ENCODE measurements at places on chromosomes 1 and 21.
A peak's percentile ranks its signal among the peaks of the same experiment; 100 is the strongest.

DNA sequence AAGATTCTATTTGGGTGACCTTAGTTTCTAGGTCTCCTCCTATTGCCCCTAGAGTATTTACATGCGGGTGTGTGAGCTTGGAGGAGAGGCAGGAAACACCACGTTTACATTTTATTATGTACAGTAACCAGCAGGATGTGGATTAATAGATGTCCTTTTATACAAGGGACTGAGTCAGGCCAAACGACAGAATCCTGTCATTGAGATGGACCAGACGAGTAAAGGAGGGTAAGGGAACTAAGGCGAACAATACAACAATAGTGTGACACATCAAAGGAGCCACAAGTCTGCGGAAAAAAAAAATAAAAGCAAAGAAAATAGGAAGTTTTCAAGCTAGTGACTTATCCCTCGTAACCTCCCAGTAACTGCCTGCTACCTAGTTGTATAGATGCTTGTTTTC lies 151.1 kb downstream of the GABPA start:
- DNase-seq, result no peak

DNA sequence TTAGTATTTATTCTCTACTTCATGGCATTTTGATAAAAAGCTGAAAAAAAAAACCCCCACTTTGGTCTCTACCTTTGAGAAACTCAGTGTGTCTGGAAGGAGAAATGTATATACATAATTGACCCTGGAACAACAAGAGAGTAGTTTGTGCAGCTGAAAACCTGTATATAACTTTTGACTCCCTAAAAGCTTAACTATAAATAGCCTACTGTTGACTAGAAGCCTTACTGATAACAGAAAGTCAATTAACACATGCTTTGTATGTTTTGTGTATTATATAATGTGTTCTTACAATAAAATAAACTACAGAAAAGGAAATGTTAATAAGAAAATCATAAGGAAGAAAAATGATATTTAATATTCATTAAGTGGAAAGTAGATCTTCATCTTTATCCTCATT lies 88.0 kb downstream of the NEK7 start:
- DNase-seq, result no peak

GRCh38 chr1:111551623-111552411 lies 48.4 kb upstream of the ADORA3 start:
- no peak for DNase-seq

DNA sequence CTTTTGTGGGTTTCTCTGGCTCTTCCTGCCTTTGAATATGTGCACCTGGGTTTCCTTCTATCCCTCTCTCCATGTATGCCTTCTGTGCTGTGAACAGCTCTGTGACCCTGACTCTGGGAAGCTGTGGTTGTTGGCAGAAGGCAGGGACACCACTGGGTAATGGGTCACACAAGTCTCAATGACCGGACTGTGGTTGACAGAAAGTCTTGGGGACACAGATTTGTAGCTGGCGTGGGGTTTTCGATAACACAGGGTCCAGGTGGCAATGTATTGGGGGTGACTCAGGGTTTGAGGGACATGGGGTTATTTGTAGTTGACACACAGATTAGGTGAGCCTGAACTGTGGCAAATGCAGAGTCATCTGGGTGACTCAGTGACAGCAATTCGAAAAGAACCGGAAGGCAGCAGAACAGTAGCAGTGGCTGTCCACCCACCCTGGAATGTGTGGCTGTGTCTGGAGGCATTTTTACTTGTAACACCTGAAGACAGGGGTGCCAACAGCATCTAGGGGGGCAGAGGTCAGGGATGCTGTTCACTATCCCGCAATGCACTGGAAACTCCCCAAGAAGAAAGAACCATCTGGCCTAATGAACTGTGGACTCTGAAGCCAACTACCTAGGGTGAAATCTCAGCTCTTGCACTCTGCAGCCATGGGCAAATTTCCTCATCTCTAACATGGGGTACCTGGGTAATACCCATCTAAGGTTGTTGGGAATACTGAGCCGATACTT lies 13.0 kb upstream of the SLC6A9 start:
- DNase-seq, result no peak

GRCh38 chr1:110464340-110464739 lies 13.4 kb downstream of the PROK1 start:
- DNase-seq, result peak; percentile 55

DNA sequence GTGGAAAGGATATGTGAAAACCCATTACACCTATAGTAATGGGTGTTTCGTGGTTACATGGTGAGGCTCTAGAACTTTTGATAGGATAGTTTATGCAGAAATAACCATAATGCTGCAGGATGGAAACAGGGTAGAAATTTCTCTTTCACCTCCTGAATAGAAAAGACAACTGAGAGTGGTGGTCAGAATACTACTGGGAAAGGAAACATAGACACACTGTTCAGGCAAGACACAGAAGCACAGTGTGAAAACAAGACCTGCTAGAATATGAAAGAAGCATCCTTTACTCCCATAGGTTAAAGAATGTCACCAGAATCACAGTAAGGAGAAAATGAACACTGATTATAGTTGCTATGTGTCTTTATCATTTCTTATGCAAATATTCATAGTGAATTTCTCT lies 496.6 kb downstream of the DPYD start:
- DNase-seq, result no peak

GRCh38 chr1:61992257-61992656 lies 202.4 kb upstream of the L1TD1 start:
- DNase-seq, result peak; percentile 20

- DNase-seq, result no peak
Observed at GRCh38 chr1:53605181-53605580, 133.8 kb downstream of the GLIS1 start.

- no peak for DNase-seq
Observed at GRCh38 chr1:2419416-2419815, 7.1 kb upstream of the PEX10 start.

DNA sequence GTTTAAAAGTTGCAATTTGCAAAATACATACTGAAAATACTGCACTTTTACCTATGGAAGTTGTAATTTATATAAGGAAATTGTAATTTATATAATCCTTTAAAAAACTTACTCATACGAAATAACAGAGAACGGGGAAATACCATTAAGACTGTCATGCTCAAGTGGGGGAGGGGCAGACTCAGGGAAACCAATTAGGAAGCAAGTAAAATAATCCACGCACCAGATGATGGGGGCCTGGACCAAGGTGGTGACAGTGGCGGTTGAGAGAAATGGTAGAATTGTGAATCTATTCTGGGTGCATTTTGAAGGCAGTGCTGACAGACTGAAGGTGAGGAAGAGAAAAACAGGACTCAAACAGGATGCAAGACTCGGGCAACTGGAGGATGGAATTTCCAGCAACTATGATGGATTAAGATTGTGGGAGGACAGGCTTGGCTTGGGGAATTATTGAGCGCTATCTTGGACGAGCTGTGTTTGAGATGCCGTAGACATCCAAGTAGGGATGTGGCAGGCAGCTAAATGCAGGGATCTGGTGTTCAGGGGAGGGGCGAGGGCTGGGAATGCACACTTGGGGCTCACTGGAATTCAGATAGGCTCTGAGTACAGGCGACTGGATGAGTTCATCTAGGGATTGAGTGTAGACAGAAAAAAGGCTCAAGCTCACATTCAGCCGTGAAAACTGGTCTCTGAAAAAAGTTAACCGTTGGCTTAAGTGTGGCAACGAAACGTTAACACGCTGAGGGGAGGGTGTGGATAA lies 977 bp downstream of the LCA5L start:
- peak; percentile 66 for DNase-seq

DNA sequence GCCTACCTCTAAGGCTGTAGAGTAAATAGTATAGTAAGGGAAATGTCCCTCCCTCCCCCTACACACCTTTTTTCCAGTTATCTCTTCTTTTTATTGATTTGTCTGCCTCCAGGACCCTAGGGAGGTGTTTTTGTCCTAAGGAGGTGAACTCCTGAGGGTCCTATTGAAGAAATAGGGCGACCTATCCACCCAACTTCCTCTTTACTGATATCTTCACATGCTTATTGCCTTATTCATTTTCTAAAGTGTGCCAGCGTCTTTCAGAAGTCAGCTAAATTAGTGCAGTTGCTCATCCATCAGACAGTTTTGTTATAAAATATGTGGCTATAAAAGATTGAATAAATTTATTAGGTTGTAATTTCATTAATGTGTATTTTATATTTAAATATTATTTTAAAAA lies 5.9 kb downstream of the BACH1 start:
- no peak for DNase-seq

DNA sequence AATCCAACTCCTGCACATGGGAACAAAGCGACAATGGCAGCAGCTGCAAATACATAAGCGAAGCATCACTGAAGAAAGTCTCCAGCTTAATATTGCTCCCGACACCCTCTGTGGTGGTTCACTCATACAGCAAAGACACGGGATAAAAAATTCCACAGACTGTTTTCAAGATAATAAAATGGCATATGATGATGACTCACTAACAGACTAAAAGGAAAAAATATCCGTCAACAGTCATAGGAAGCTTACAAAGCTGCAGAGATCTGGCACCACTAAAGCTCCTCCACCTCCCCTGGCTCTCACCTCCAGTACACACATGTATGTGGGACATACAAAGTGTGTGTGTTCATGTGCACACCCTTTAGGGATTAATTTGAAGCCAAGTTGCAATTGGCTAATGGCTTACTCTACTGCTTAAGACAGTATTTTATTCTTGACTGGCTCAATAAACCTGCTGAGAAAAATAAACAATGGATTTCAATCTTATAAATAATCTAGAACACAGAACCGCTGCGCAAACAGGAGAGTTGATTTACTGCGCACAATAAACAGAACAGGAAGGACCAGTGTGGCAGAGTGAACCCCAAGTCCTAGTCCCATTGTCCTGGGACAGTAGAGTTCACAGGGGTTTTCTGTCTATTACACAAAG lies 94.4 kb downstream of the SLC45A1 start:
- peak; percentile 85 for DNase-seq

DNA sequence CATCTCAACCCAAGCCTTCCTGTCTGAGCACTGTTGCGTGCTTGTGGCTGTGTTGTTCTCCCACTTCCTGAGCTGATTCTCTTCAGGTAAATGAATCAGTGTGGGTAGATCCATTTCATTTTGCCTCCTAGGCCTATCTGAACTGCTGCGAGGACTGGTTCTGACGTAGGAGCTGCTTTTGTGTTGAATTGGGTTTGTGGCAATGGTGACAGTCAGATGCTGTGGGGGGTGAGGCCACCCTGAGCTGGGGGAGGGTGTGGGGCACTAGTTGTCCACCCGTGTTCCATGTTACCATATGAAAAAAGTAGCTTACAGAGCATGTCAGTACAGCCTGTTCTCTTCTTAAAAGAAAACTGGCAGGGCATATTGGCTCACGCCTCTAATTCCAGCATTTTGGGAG lies 81.5 kb downstream of the MRPS6 start:
- no peak for DNase-seq

- no peak for DNase-seq
Observed at GRCh38 chr1:99228153-99228552, 36.1 kb upstream of the PLPPR4 start.

GRCh38 chr1:201226178-201226514 lies 35.5 kb downstream of the IGFN1 start:
- no peak for DNase-seq

- no peak for DNase-seq
Observed at GRCh38 chr21:45949928-45950739, 31.4 kb upstream of the COL6A1 start.

- DNase-seq, result peak; percentile 55
Observed at GRCh38 chr1:97904534-97904933, 16.3 kb downstream of the DPYD start.

GRCh38 chr1:16018749-16019643 lies 1.2 kb upstream of the HSPB7 start:
- no peak for DNase-seq

DNA sequence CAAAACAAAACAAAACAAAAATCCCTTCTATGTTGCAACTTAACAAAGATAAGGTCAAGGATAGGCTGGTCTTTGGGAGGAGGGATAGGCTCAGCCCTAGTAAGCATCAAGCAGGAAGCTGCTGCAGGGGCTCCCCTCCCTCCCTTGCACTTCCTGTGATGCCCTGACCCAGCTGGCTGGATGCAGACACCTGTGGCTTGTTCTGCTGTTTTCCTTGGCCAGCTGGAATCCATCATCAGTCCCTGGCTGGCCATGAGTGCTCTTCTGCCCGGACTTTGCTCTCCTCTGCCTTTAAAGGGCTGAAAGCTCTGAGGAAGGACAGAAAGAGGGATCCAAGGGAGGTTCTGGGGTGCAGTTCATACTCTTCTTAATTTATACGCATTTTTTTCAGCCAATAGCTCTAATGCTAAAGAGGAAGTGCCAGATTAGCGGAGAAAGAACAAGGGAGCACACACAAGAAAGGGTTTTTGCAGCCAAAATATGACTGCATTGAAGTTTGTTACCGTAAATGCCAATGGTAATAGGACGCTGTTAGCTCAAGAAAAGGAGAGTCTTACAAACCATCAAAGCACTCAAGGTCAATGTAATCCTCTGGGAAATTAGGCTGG lies 19.9 kb upstream of the UBE2U start:
- DNase-seq, result peak; percentile 33

GRCh38 chr1:176994931-176995596 lies 169.4 kb downstream of the ASTN1 start:
- peak; percentile 41 for DNase-seq

GRCh38 chr1:48848035-48848434 lies 71.3 kb upstream of the BEND5 start:
- DNase-seq, result no peak

- no peak for DNase-seq
Observed at GRCh38 chr1:186511761-186512637, 51.1 kb upstream of the PDC start.

GRCh38 chr1:227459326-227459841 lies 104.0 kb upstream of the ZNF678 start:
- peak; percentile 10 for DNase-seq

- DNase-seq, result no peak
Observed at GRCh38 chr1:188188317-188188716, 1359.6 kb downstream of the PLA2G4A start.

- no peak for DNase-seq
Observed at GRCh38 chr1:69540052-69540451, 27.7 kb upstream of the LRRC7 start.

DNA sequence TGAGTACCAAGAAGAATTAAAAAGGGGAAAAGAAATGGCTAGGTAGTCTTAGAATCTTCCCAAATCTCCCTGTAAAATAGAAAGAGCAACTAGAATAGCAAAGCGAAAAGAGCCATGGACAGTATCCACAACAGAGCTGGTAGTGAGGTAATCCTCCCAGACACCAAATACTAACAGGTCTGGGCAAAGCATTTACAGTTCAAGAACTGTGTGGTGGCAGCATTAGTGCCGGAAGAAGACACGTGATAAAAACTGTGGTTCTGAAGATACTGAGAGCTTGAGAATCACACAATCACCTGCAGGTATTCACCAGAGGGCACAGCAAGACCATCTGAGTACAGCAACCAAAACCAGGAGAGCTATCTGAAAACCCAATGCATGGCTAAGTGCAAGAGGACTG lies 31.8 kb upstream of the OLIG2 start:
- no peak for DNase-seq

DNA sequence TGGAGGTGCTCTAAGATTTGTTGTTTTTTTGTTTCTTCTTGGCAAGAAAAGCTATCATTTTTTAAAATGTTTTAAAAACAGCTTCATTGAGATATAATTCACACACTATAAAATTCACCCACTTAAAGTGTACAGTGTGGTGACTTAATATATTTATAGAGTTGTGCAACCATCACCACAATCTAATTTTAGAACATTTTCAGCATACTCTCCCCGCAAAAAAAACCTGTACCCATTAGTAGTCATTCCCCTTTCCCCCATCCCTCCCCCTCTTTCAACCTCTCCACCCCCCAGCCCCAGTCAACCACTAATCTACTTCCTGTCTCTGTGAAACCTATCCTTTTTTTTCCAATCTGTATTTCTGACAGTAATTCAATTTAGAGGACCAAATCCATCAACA lies 30.6 kb downstream of the ZC3H11B start:
- peak; percentile 86 for DNase-seq

GRCh38 chr1:164801791-164802502 lies 243.0 kb downstream of the PBX1 start:
- DNase-seq, result no peak

Measured in fibroblast of skin of right quadriceps (primary cell).